K562 (cell line): ENCODE measurements at places on chromosomes 3 and 15.

- no peak for DNase-seq
Observed at GRCh38 chr3:70990185-70990584, 593.3 kb downstream of the FOXP1 start.

GRCh38 chr15:76945494-76946093 is 14.0 kb downstream of the RCN2 start:
- no peak for DNase-seq

GRCh38 chr3:172653004-172653572 is 57.8 kb downstream of the NCEH1 start:
- no peak for DNase-seq

DNA sequence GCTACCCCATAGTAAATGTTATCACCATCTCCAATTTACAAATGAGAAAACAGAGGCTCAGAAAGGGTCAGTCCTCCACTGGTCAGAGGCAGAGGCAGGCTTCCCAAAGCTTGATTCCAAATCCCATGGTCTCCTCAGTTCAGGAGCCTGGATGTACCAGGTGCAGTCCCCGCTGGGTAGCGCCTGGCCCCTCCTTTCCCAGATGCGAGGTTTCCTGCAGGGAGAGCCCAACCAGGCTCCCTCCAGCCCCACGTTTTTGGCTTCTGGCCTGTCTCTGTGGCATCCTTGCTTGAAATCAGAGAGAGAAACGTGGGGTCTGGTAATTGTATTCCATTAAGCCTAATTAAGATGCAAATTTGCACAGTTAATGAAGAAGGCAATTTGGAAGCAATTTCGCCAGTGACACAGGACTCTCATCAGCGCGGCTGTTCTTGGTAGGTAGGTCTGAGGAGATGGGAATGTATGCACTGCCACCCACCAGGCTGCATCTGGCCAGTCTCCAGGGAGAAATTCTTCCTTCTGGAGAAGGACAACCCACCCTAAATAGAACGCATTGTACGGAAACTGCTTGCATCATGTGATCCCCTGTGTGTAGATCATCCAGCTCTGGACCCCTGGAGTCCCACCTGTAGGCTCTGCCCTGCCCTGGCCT is 50.5 kb downstream of the HRH1 start:
- DNase-seq, result no peak

DNA sequence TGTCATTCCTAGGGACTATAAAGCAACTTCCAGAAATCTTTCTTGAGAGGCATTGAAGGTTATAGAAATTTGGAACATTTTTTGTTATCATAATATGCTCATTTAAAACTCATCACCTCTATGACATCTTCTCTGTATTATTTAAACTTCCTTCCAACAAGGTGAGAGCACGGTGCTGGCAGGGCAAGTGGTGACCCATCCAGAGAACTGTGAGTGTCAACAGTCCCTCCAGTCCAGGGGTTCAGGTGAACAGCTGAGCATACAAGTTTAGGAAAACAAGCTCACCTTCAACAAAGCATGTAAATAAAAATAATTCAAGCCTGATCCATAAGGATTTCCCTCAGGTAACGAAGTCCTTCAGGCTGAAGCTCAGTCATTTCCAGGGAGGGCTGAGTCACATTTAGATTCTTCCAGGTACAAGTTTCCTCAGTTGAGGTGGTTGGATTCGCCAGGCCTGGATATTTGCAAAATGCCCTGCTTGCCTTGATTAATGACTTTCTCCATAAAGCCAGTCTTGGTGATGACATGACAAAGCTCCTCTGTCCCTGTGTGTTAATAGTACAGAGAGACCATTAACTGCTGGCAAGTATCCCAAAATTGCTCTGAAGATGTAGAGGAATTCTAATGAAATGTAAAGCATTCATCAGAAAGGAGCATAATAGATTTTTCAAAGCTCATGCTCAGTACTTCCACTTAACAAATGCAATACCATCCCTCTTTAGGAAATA is 263.6 kb upstream of the GADL1 start:
- DNase-seq, result no peak

DNA sequence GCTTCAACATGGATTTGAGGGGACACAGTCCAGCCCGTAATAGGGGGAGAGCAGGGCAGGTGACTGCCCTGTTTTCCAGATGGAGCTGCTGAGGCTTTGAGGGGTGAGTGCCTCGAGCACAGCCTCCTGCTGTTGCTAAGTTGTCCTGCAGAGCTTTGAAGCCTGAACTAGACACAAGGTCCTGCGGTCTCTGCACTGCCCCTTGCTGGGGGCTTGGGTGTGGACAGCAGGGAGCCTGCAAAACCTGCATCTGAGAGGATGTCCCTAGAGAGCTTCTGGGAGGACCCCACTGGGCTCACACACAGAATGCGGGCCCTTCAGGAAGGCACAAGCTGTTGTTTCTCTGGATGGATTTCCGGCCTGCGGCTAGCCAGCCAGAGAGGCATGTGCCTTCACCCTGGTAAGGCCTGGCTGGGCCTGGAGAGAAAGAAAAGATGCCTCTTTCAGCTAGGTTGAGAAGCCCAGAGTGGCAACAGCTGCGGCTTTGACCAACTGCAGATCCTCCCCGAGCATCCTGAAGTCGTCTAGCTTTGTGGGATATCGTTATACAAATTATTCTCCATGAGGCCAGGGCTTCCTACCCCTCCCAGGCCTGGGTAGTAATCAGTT is 226.2 kb downstream of the SLCO3A1 start:
- no peak for DNase-seq

- DNase-seq, result no peak
Observed at GRCh38 chr15:77081971-77082370, 11.1 kb upstream of the TSPAN3 start.

DNA sequence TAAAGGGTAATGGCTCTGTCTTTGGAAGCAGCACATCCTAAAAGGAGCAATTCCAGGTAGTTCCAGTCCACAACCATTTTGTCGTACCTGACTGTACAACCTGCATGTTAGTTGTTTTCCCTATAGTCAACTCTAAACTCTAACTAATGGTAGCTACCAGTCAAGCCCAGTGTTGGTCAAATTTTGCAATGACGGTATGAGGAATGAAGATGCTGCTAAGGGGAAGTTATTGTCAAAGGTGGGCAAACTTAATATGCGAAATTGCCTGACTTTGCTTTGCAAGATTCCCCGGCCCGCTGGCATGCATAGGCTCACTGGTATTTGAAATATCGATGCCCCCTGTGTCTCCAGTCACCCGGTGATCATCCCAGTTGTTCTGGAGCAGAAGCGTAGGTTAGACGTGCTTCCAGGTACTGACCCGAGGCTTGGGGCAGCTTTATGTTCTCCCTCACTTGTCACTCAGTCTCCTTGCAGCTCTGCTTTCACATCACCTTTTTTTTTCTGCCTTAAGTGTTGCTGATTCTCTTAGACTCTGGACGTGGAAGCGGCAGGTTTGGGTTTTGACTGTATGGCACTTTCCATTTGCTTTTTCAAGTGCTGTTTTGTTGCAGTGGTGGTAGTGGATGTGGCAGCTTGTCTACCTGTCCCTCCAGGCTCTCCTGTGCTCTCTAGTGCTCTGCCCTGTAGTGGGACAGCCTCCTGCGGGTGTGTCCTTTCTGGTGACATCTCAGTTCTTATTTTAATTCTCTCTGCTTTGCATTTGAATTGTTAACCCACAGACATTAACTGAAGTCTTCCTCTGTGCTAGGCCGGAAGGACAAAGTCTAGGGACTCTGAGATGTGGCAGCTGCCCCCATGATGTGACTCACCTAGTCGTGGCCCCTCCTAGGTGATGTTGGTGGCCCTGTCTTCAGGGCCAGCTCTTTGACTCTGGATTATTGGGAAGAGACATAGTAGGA is 95.8 kb upstream of the UMPS start:
- DNase-seq, result no peak

- no peak for DNase-seq
Observed at GRCh38 chr15:68561171-68561900, 17.5 kb upstream of the CORO2B start.
